Thymus (tissue), 14 donors: ENCODE measurements at places on chromosomes 7 and 10.

- DNase-seq: no peak
Measured at GRCh38 chr10:114491419-114491818, 87.1 kb upstream of the AFAP1L2 start.

DNA sequence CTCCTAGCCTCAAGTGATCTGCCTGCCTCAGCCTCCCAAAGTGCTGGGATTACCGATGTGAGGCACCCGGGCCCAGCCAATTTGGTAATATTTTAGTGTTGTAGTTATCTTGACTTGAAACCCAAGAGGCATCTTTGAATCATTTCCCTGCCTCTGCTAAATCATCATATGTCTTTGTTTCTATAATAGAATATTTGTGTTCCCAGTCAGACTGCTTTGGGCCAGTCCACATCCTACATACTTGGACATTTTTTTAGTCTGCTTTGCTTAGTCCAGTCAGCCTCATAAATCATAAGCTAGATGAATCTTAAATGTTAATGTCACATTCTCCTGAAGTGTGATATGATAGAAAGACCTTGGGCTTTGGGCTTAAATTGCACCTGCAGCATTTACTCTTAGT, 5.9 kb downstream of the STAM start:
- no peak for DNase-seq

DNA sequence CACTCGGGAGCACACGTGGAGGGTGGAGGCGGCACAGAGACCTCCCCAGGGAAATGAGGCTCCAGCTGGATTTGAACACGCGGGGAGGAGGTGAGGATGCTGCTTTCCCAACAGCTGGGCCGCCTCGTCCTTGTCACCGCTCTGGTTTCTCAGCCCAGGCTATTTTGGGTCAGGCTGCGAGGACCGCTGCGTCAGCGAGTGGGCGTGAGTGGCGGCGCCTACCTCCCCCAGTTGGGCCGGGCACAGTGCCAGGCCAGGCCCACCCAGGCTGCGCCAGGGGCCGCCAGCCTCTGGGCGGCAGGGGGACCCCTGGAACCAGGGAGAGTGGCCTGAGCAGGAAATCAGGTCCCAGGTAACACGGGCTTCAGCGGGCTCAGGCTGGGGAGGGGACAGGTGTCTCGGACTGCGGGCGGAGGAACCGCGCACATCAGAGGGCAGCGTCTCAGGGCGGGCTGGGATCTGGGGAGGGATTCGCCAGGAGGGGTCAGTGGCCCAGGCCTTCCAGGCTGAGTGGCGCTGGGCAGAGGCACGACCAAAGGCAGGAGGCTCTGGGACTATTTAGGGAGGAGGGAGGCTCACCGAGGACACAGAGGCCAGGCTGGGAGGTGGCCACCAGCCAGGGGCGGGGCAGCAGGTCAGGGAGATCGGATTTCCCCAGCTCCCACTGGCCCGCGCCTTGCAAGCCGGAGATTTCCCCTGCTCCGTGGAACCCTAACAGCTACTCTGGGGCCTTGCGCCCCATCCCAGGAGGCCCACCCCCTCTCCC, 125.2 kb upstream of the RET start:
- no peak for DNase-seq

DNA sequence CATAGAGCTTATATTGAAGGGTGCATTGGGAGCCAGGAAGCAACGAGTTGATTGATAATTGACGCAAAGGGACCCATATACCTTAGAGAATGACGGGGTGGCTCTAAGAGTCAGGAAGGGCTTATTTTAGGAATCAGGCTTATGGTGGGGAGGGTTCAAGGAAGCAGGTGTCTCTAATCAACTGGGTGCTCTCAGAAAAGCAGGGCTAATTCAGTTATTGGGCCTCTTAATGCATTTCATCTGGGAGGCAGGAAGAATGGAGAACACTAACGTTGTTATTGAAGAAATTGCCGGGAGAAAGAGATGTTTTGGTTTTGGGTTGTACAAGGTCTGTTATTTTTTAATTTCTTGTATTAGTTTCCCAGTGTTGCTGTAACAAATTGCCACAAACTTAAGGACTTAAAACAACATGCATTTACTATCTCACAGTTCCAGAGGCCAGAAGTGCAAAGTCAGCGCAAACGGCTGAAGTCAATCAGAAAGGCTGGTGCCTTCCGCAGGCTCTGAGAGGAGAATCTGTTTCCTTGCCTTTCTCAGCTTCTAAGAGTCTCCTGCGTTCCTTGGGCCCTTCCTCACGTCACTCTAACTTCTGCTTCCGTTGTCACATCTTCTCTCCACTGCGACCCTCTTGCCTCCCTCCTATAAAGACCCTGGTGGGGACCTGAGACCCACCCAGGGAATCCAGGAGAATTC, 328.4 kb upstream of the C7orf33 start:
- no peak for DNase-seq
